ENCODE measurements at places on chromosomes 1 and 21.
A peak's percentile ranks its signal among the peaks of the same experiment; 100 is the strongest.

GRCh38 chr1:219774386-219774785 lies 154.0 kb downstream of the SLC30A10 start:
- no peak for DNase-seq

DNA sequence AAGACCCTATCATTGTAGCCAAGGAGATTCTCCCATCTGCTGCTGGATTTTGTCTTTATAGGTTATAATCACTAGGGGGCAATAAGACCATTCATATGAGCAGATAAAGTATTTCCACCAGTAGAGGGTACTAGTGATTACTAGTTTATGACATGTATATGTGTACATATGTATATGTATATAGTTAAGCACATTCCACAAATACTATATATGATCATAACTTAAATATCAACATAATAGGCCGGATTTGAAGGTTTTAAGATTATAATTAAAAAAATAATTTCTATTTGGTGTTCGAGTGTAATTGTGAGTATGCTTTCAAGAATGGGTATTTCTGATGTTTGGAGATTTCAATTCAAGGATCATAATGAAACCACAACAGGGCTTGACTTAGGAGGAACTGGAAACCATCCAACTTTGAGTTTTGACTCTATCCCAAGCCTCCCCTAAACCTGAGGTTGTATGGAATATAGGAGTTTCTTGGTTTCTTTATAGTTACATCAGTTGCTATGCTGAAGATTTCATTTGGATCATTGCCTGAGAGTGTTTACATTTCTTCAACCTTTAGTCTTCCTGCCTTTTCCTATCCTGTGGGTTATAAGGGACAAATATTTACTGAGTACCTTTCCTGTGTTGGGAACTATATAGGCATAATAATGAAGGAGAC lies 16.9 kb downstream of the TCEANC2 start:
- peak; percentile 67 for DNase-seq

GRCh38 chr1:25520446-25521061 lies 22.9 kb upstream of the LDLRAP1 start:
- DNase-seq = peak; percentile 71

- DNase-seq = no peak
These were observed 58.8 kb downstream of the CAPZB start for GRCh38 chr1:19426294-19427086.

DNA sequence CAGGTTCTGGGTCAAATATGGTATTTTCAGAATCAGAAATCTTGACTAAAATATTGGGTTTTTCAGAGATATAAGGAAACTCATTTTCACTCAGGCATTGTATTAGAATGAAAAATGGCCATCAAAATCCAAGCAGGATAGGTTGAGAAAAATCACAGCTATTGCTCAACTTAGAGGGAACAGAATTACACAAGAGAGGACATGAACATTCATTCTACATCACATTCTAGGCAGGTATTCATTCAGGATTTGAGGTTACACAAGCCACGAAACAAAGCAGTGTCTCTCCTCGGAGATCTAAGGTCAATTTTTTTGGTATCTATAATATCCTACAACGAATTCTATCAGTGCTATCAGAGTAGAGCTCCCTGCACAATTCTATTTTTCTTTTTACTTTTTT lies 163.6 kb upstream of the HP1BP3 start:
- no peak for DNase-seq

DNA sequence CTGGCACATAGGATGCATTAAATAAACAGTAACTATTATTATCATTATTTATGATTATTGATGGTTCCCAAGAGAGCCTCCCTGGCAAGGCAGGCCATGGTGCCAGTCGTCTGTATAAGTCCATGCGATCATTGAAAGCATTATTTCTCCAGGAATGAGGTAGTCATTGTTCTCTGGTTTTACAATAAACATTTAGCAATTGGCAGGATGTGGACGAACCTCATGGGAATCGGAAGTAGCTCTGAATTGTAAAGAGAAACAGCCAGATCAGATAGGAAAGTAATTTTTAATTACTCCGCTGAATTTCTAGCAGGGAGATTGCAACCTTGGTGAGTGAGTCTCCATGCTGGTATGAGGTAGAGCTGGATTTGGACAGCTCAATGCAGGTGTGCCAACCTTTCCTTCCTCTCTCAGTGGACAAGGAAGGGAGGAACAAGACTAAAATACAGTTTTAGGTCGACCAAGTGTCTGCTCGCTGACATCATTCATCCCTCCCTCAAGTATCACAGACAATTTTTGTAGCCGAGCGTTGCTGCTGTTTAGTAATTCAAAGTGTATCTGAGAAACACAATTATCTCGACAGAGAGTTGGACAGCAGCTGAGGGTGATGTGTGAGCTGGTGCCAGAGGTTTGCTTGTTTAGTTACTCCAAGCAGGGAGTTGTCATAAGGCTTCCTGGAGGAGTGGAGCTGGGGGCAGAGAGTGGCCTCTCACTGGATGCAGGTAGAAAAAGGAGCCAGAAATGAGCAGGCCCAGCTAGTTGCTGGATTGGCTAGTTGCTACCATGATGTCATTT lies 250.8 kb downstream of the KCNJ6 start:
- no peak for DNase-seq

GRCh38 chr1:116826818-116827606 lies 72.8 kb downstream of the CD2 start:
- DNase-seq = peak; percentile 38

DNA sequence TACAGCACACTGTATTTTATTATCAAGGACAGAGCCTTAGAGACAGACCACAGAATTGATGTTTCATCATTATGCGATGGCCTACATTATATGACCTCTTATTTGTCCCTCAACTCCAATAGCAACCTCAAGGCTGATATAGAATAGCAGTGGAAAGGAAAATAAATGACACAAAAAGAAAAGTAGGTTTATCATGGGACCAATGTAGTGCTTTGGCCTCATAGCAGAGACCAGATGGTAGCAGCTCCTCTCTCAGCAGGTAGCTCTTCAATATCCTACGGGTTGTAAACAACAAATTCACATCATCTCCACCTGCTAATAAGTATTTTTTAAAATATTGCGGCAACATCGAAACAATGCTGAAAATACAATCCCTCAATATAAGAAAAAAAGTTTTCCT lies 25.2 kb downstream of the ANP32E start:
- DNase-seq = no peak

DNA sequence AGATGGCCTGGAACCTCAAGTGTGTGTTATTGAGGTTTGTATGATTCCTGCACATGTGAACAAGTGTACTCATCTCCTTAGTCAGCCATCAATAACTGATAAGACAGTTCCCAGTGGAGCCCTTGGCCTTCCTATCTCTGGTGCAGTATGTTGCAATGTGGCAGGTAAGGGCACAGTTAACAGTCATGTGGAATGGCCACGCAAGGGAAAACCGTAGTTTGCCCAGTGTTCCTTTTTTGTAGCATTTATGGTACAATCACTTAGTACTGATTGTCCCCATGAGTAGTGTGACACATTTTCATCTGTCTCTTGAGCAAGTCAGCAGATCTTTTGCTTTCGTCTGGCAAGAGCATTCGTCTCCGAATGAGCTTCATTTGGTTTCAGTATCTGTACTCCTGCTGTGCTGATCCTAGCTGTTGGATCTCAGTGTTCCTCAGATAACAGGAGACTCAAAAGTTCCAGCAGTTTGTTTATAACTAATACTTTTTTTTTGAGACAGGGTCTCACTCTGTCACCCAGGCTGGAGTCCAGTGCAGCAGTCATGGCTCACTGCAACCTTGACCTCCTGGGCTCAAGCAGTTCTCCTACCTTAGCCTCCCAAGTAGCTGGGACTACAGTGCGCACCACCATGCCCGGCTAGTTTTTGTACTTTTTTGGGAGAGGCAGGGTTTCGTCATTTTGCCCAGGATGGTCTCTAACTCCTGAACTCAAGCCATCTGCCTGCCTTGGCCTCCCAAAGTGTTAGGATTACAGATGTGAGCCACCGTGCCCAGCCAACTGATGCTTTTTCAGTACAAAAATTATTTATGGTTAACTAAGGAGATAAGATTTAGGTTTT lies 8.2 kb downstream of the CTPS1 start:
- no peak for DNase-seq

GRCh38 chr1:90707363-90707710 lies 9.8 kb downstream of the BARHL2 start:
- no peak for DNase-seq

GRCh38 chr1:159880430-159880829 lies 18.0 kb upstream of the VSIG8 start:
- DNase-seq = no peak

DNA sequence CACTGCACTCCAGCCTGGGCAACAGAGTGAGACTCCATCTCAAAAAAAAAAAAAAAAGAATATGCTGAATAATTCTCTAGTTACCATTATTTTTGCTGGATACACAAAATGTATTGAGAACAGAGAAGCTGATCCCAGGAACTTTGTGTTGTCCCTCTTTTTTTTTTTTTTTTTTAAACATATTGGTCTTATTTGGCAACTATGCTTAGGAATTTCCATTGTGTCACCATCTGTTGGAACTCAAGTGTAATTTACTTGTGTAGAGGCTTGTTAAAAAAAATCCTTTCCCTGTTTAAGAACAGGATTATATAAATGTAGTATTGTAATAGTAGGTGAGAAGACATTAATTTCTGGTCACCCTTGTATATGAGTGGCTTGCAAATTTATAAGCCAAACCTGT lies 28.6 kb downstream of the CAMSAP2 start:
- no peak for DNase-seq

DNA sequence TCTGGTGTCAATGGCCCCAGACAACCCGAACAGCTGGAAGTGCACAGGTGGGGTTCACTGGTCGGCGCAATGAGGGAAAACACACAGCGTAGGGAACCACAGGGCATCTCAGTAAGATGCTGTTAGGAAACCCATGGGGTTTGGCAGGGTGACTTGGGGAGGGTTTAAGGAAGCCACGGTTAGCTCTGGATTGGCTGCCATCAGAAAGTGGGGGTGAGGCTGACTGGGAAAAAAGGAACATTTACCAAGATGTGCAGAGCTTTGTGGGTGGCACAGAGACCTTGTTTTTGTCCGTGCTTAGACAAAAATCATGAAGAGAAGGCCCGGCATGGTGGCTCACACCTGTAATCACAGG lies 11.0 kb downstream of the ALDH4A1 start:
- no peak for DNase-seq
